ENCODE measurements at places on chromosomes 3 and 15. TPM values are rescaled to one million over a fixed set of nuclear protein-coding genes. Genes with fewer than 3 reads are reported as not detected.

Gene DNASE1L3
- total RNA-seq: not detected

Gene RARRES1
- total RNA-seq: not detected

Gene CCR4
- total RNA-seq: 0.35 TPM

Gene ALAS1
- 37.7 TPM for total RNA-seq

Gene CTXN2
- not detected for total RNA-seq

Gene LRTM1
- not detected for total RNA-seq

Gene SLC28A2
- not detected for total RNA-seq

GRCh38 chr15:42447599-42447998 is 43.3 kb downstream of the ZNF106 start:
- no peak for DNase-seq
- no peak overlapping the region for H3K27ac ChIP-seq
- H3K4me1 ChIP-seq: no peaks in the 10 kb centered on the region
- no peak overlapping the region for H3K4me3 ChIP-seq
- H3K36me3 ChIP-seq: 0 out of 2 replicates have a peak, but pooled peaks cover 8% of the 10 kb centered on the region
- H3K27me3 ChIP-seq: no peaks in the 10 kb centered on the region

DNA sequence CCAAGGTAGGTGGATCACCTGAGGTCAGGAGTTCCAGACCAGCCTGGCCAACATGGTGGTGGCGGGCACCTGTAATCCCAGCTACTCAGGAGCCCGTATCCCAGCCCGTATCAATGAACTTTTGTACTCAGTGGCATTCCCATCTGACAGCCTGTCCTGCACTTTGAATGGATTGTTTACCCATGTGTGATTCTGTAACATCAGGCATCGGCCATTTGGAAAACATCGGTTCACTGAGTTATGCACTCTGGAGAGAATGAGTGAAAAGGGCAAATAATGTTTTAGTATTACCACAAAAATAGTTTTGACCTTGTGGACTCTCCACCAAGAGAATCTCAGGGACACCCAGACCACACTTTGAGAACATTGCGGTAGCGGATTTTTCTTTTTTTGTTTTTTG is 13.6 kb downstream of the KLHL25 start:
- H3K27me3 ChIP-seq: no peaks in the 10 kb centered on the region
- H3K4me3 ChIP-seq: no peak overlapping the region
- no peak for DNase-seq
- H3K36me3 ChIP-seq: no peaks in the 10 kb centered on the region
- H3K4me1 ChIP-seq: peaks cover 2% of the 10 kb centered on the region

DNA sequence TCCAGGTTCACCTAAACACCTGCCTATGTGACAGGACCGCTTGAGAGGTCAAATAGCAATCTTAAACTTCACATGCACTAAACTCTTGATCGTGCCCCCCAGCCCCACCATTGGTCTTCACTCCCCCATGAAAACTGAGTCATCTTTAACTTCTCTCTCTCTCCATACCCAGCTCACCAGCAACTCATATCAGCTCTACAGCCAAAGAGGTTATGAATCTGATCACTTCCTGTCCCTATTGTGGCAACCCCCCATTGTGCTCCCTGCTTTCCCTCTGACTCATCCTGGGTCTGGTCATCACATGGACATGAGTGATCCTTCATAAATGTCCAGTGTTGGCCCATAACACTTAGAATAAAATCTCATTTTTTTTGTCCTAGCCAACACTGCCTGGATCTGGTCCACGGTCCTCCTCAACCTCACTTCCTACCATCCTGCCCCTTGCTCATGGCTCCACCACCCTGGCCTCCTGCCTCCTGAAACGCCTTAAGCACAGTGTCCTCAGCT is 103.4 kb upstream of the HACD2 start:
- H3K36me3 ChIP-seq: no peaks in the 10 kb centered on the region
- no peak overlapping the region for H3K27ac ChIP-seq
- H3K27me3 ChIP-seq: no peaks in the 10 kb centered on the region
- DNase-seq: no peak

DNA sequence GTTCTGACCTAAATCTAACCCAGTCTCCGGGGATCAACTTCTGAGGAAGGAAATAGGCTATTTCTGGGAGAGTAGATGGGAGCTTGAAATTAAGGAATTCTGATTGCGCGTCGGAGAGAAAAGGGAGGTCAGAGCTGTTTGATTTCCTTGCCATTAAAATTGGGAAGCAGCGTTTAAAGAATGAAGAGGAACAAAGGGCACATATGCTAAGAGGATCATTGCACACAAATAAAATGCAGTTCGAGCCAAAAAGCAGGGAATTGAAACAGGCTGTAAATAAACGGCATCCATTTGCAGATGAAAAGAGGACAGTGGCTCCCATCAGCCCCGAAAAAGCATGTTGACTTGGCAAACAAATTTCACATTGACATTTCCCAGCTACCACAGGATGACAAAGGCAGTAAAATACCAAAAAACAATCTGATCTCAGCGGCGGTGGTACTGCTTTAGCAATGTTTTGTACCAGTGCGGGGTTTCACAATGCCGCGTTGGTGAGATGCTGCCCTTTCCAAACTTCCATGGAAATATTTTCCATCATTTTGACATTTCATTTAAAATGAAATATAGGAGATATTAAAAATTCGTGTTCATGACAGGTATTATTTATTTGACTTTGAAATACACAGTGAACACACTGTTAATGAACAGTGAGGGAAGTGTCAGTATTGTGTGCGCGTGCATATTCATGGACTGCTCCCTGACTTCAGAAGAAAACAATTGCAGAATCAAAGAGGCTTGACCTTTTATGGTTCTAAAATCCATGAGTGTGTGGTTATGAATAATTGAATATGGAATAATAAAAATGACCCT is 108.8 kb downstream of the SQOR start:
- no peaks in the 10 kb centered on the region for H3K36me3 ChIP-seq
- H3K4me3 ChIP-seq: no peak overlapping the region
- peaks cover 14% of the 10 kb centered on the region for H3K4me1 ChIP-seq
- no peak overlapping the region for H3K27ac ChIP-seq
- DNase-seq: no peak

- no peaks in the 10 kb centered on the region for H3K36me3 ChIP-seq
- no peak for DNase-seq
- H3K4me1 ChIP-seq: no peaks in the 10 kb centered on the region
Measured at GRCh38 chr3:69426291-69426966, 40.5 kb upstream of the FRMD4B start.

DNA sequence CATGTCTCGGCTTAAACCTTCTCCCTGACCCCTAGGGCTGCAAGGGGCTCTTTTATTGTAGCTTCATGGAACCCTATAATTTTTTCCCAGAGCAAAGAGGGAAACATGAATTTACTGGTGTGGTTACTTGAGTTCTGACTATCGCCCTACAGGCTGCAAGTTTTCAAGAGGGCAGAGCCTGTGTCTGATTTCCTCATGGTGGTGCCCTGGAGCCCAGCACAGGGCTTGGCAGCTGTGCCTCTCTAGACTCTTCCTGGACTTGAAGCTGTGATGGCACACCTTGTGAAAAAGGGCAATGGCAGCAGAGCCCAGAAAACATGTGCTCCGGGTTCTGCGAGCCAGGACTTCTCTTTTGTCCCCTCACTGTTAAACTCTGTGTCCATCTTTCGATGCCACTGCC is 34.2 kb upstream of the TF start:
- H3K27ac ChIP-seq: no peak overlapping the region
- H3K27me3 ChIP-seq: no peaks in the 10 kb centered on the region
- no peaks in the 10 kb centered on the region for H3K4me1 ChIP-seq
- no peaks in the 10 kb centered on the region for H3K36me3 ChIP-seq
- no peak for DNase-seq

DNA sequence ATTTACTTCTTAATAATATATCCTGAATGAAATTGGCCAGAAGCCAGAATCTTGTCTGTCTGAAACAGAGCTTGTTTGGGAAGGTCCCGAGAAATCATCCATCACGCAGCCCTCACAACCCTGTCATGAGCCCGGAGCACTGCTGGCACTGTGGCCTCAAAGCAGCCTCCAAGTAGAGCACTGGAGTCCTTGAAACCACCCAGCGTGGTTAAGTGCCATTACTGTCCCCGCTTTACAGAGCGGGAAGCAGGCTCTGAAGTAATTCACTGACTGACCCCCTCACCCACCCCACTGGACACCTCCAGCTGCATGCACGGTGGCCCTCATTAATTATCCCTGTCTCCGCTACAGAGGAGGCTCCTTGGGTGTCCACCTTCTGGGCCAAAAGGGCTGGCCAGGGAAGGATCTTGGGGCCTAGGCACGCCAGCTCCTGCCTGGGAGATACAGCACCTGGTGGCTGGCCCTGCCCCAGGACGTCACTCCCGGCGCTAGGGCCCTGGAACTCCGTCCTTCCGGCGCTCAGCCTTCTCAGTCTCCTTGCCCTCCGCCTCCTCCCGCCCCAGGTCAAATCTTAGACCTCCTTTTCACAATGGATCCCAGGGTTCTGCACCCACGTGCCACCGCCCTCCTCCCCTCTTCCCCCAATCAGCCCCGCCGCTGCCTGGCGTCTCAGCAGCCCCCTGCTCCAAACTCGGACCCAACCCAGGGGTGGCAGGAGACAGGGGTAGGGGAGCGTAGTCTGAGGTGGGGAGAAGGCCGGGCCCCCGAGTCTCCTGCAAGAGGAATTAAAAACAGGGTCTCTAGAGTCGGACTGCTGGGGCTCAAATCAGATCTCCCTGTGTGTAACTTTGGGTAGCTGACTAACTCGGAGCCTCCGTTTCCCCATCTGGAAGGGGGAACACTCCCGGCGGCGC is 1.1 kb downstream of the TKT start:
- peaks cover 62% of the 10 kb centered on the region for H3K4me1 ChIP-seq
- peaks cover 20% of the 10 kb centered on the region for H3K36me3 ChIP-seq
- H3K4me3 ChIP-seq: peak overlapping the region; percentile 100
- no peaks in the 10 kb centered on the region for H3K27me3 ChIP-seq
- peak overlapping the region; percentile 86 for H3K27ac ChIP-seq
- peak; percentile 76 for DNase-seq

DNA sequence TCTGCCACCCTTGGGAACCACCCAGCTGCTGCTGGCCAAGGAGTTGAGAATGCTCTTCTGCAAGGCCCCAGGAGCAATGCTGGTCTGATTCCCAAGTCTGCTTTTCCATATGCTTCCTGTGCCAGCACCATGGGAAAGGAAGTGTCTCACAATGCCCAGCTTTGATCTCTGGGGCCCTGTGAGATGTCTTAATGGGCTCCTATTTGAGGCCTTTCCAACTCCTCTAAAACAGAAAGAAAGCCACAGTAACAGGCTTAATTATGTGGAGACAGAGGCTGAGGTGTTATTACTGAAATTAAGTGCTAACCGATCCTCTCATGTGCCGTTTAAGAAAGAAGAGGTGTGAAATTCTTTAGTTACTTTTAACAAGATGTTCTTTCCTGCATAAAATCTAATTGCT is 4.5 kb downstream of the EOGT start:
- peaks cover 9% of the 10 kb centered on the region for H3K36me3 ChIP-seq
- no peaks in the 10 kb centered on the region for H3K27me3 ChIP-seq
- H3K27ac ChIP-seq: peak overlapping the region; percentile 81
- H3K4me1 ChIP-seq: peaks cover 38% of the 10 kb centered on the region

GRCh38 chr3:74639681-74640080 is 25.2 kb upstream of the CNTN3 start:
- no peaks in the 10 kb centered on the region for H3K4me1 ChIP-seq
- no peak for DNase-seq
- H3K4me3 ChIP-seq: no peak overlapping the region
- no peak overlapping the region for H3K27ac ChIP-seq
- H3K27me3 ChIP-seq: no peaks in the 10 kb centered on the region

DNA sequence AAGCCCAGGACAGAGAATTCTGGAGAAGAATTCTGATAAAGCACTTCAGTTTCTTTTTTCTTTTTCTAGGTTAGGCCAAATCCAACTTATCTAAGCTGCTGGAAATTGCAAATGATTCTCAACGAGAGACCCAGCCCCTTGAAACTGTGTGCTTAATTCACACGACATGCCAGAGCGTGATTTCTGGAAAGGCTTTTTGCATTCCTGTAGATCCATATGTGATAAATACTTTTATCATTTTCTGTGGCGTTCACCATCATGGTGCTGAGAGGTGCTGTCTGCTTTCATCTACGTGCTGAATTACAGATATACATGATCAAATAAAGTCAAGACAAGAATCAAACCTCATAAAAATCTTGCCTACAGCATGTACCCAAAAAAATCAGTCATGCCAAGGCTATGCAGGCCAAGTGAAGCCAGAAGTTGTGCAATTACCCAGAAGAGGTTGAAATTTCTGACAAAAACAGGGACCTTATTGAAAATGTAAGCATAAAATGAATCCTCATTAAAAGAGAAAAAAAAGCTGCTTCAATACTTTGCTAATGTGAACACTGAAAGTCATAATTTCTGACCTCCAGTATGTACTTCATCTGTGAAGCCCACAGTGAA is 10.8 kb upstream of the MEF2A start:
- no peaks in the 10 kb centered on the region for H3K4me1 ChIP-seq
- no peak overlapping the region for H3K27ac ChIP-seq
- no peaks in the 10 kb centered on the region for H3K27me3 ChIP-seq
- H3K4me3 ChIP-seq: no peak overlapping the region
- DNase-seq: no peak
- no peaks in the 10 kb centered on the region for H3K36me3 ChIP-seq

All from GM23338 (cell line).